ENCODE measurements at places on chromosomes 1 and 21. TPM values are rescaled to one million over a fixed set of nuclear protein-coding genes. Genes with fewer than 3 reads are reported as not detected.

GRCh38 chr1:43978551-43979260, at the start of gene B4GALT2:
Gene B4GALT2, plus strand, starts transcription at chr1:43979210. Its CDS starts 1,951 bp downstream, at chr1:43981161.
- DNase-seq, result no peak

DNA sequence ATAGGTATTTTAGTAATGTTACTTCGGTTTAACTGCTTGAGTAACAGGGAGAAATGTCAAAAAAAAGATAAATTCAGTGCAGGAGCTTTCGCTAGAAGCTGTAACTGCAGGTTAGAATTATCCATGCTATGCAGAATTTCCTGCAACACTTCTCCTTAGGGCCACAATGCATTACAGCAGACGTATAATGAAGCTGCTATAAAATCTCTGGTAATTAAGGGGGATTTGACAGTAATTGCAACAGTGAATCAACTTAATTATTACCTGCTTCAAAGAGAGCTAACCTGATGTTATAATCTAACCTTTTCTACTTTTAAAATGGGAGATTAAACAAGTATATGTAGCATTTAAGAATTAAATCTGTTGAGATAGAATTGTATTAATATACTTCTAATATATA, 92.6 kb downstream of the ATG4C start:
- no peak for DNase-seq

- no peak for DNase-seq
Measured at GRCh38 chr1:186195377-186195931, 179.6 kb downstream of the TPR start.

- DNase-seq, result no peak
Measured at GRCh38 chr1:204166219-204166618, at the start of gene REN. Gene REN, minus strand, starts transcription at chr1:204166337. Its CDS starts 44 bp downstream, at chr1:204166293.

DNA sequence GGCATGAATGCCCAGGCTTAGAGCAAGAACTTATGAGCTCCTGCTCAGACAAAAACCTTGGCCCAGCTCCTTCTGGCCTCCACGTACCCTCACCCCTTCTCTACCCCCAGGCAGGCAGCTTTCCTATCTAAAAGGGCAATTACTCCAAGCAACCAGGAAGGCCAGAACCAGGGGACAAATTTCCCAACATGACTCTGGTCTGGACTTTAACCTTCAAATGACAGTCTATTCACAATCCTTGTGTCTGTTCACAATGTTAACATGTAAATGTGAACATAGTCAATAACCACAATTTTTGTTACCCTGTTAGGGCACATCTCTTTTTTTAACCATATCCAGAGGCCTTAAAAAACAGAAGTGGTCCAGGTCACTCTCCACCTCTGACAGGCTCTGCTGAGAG, 64.4 kb upstream of the LAPTM5 start:
- no peak for DNase-seq

DNA sequence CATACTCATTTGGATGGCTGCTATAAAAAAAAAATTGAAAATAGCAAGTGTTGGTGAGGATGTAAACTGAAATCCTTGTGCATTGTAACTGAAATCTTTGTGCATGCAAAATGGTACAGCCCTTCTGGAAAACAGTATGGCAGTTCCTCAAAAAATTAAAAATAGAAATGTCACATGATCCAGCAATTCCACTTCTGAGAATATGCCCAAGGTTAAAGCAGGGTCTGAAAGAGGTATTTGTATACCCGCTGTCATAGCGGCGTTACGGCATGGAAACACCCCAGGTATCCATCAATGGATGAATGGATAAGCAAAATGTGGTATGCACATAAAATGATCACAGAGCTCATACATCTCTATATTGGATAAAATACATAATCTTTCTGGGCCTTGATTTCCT, 116.7 kb downstream of the RUSC1 start:
- DNase-seq, result no peak

- DNase-seq, result no peak
Measured at GRCh38 chr21:43775795-43776430, at the start of gene CSTB. Gene CSTB, minus strand, starts transcription at chr21:43776308. Its CDS starts 39 bp downstream, at chr21:43776269.

DNA sequence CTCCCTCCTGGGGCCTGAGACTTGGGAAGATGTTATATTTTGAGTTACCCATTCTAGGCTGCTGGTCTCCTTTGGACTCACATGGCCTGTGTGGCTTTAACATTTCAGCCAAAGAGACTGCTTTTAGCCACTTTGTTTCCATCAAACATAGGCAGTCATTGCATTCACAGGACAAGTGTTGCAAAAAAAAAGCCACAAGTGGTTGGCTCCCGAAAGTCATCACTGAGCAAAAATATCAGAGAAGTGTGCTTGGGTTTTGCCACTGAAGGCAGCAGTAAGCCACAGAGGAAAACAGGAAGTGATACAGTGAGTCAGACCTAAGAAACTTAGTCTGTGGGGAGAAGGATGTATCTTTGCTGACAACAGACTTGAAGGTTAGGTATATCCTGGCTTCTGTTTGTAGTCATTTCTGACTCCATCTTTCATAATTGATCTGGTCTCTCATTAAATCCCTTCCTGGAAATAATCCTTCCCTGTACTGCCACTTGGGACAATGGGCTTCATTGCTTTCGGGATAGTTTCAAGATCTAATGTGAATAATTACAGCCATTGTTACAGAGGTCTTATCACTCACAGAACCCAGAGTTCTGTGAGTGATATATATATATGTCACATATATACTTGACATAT, 80.9 kb downstream of the COLGALT2 start:
- DNase-seq, result peak; percentile 41

DNA sequence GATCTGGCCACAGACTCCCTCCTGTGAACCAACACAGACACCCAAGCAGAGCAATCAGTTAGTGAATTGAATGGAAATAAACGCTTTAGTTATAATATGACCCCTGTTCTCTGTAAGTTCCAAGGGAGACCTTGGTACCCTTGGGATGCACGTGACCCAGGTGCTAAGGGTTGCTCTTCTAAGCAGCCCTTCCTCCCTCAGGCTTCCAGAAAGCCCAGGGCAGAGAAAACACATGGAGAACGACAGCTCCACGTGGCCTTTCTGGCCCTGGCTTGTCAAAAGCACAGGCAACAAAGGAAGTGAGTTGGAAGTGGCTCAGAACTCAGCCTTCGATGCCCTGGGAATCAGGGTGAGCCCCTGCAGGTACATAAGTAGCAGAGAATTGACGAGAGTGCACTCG, 57.4 kb downstream of the LACTBL1 start:
- no peak for DNase-seq

DNA sequence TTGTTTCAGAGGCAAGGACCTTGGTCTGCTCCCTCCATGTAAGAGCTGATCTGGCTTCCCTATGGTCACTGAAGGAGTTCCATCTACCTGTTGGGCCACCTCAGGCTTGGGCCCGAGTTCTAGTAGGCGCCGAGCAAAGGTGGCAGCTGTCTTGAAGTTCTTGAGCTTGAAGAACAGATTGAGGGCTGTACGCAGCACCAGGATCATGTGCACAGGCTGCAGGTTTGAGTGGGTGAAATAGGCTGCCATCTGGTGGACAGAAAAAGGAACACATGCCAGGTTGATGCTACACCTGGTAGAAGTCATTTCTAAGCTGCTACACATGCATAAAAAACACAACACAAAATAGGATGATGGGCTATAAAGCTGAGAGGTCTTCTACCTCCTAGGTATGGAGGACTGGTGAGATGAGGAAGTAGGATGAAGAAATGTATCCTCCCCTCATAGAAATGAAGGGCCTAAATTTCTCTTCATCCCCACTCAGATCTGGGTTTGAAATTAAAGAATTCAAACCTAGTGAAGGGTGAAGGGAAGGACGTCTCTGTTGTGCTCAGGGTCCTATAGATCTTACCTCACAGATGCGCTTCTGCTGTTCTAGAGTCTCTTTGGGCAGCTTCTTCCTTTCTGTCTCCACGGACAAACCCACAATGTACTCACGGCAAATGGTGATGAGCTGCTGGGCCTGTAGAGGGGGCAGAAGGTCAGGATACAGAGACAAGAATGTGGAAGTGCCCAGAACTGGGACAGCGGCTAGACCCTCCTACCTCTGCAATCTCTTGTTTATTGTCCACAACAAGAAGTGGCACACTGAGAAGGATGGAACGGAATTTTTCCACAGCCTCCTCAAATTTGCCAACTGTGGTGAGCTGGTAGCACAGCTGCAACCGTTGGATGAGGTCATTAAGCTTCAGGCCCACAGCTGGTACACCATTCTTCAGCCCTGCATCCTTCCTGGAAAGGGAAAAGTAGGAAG, 6.6 kb upstream of the PEX19 start:
- peak; percentile 32 for DNase-seq

- no peak for DNase-seq
Measured at GRCh38 chr21:17414766-17415165, 98.1 kb upstream of the CXADR start.

DNA sequence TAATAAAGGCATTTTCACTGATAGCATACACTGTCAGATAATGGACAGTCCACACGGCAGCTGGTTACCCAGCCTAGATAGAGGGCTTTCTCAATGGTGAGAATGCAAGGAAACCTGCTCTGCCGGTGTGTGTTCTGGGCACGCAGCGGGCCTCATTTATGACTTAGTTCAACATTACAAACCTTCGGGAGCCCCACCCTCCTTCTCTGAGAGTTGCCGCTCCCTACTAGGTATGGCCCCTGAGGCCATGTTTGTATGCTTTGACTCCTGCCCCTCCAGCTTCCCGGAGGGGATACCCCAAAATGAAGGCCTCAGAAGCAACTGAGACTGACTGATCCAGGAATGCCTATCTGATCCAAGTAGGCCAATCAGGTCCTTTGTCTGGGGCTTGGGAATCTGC, 17.2 kb upstream of the FABP3 start:
- DNase-seq, result no peak

DNA sequence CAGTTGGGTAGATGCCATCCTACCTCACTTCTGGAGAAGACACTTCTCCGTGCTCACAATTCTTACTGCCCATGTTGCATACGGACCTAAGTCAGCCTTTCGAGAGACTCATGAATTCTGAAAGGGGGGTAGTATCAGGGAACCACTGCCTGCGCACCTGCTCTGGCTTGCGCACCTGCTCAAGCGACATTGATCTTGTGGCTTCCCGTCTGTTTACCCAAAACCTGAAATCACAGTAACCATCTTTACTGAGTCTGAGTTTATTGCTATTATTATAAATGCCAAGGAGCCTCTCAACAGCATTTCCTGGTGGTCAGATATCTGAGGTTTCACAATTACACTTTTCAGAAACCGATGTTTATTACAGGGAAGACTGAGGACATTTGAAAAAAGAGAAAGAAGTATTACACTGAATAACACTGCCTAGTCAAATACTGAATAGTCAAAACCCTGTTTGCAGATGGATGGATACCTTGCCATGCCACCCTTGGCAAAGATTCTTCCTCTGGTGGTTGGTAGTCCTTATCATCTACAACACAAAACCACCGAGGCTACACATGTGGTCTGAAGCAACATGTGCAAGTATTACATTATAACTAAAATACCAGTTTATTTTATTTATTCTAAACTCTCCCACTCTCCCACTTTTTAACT, 208.7 kb downstream of the SIPA1L2 start:
- no peak for DNase-seq

LCE2B gene
- polyA plus RNA-seq, result not detected

MFSD2A gene
- 2.6 TPM for polyA plus RNA-seq

PEAR1 gene
- 16.1 TPM for polyA plus RNA-seq

PDE4DIP gene
- polyA plus RNA-seq, result 75.0 TPM

SORT1 gene
- polyA plus RNA-seq, result 37.2 TPM

RBP7 gene
- polyA plus RNA-seq, result 0.22 TPM

Data from AG04450 (cell line).